ENCODE measurements at places on chromosomes 6 and 20. TPM values are rescaled to one million over a fixed set of nuclear protein-coding genes. Genes with fewer than 3 reads are reported as not detected.

Gene PI3
- total RNA-seq: not detected

Gene FRMD1
- not detected for total RNA-seq

Gene TMEM217
- 1.8 TPM for total RNA-seq

Gene SALL4
- 0.12 TPM for total RNA-seq

Gene TRDN
- not detected for total RNA-seq

Gene RIOK1
- 17.0 TPM for total RNA-seq

Gene BTN1A1
- total RNA-seq: under 0.01 TPM

Gene GFRA4
- not detected for total RNA-seq

Gene RANBP9
- total RNA-seq: 47.7 TPM

Gene SCRT2
- not detected for total RNA-seq

Gene KIAA1755
- 10.0 TPM for total RNA-seq

Gene RAET1L
- total RNA-seq: not detected

Gene LY6G6C
- not detected for total RNA-seq

Data from aortic smooth muscle cell (primary cell).